Stomach (tissue), 19 donors: ENCODE measurements at places on chromosomes 13 and 19. TPM values are rescaled to one million over a fixed set of nuclear protein-coding genes. Genes with fewer than 3 reads are reported as not detected.

DNA sequence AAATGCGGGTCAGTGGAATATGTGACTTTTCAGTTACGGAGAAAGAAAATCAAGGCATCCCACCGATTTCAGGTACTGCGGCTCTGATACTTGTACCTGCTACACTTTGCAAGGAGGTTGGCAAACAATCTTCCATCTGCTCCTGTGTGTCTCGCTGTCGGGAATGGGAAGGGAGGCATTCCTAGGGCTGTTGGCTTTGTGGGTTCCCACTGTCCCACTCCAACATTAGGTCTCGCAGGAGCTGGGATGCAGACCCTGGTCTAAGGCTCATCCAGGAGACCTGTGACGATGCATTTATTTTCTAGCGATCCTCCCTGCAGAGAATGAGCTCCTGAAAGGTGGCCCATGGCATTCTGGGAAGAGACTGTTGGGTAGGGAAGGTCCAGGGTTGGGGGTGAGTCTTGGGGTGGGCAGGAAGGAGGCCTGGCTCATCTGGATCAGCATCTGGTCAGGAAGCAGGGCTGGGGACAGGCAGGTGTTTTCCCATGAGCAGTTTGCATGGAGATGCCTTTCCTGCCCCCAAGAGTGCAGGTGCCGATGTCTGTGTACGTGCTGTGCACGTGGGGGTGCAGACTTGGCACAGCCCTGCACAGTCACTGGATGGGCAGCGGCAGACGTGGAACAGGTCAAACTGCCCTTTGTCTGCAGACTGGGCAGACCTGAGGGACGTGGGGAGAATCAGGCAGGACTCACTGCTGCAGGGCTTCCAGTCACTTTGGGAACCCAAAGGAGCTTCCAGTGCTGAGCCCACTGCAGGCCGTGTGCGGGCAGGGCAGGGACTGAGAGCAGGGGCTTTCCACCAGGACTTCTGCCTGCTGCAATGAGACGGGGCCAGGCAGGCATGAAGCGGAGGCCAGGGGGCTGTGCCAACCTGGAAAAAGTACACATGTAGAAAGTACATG lies 152.4 kb downstream of the TEX29 start:
- H3K27me3 ChIP-seq: no peaks in the 10 kb centered on the region
- H3K4me3 ChIP-seq: no peak overlapping the region
- DNase-seq: no peak
- H3K36me3 ChIP-seq: no peaks in the 10 kb centered on the region
- no peak overlapping the region for H3K27ac ChIP-seq

GRCh38 chr19:17475541-17476115 lies 5.3 kb downstream of the SLC27A1 start:
- H3K4me3 ChIP-seq: no peak overlapping the region
- DNase-seq: peak; percentile 89
- H3K27me3 ChIP-seq: no peaks in the 10 kb centered on the region
- peak overlapping the region; percentile 78 for H3K27ac ChIP-seq

ELAVL3 gene
- total RNA-seq: 7.2 TPM

MTMR6 gene
- 19.9 TPM for total RNA-seq

DNA sequence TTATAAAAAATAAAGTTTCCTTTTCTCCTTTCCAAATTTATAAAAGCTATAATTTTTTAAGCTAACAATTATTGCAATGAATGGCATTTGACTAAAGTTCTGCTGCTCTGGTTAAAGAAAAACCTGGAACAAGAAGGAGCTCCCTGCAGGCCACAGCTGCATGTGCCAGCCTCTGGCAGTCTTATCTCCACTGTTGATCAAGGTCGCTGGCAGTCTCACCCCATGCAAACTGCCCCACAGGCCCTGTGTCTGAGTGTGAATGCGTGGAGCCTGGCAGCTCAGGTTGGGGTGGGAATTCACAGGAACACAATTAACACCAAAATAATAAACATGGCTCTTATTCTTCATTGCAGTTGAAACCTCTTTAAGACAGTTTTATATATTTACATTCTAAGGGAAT lies 30.2 kb upstream of the FREM2 start:
- H3K4me3 ChIP-seq: no peak overlapping the region
- no peaks in the 10 kb centered on the region for H3K36me3 ChIP-seq
- no peak for DNase-seq
- H3K27me3 ChIP-seq: no peaks in the 10 kb centered on the region
- no peak overlapping the region for H3K27ac ChIP-seq
